Colonic mucosa (tissue), 4 donors: ENCODE measurements at places on chromosomes 6 and 20.

DNA sequence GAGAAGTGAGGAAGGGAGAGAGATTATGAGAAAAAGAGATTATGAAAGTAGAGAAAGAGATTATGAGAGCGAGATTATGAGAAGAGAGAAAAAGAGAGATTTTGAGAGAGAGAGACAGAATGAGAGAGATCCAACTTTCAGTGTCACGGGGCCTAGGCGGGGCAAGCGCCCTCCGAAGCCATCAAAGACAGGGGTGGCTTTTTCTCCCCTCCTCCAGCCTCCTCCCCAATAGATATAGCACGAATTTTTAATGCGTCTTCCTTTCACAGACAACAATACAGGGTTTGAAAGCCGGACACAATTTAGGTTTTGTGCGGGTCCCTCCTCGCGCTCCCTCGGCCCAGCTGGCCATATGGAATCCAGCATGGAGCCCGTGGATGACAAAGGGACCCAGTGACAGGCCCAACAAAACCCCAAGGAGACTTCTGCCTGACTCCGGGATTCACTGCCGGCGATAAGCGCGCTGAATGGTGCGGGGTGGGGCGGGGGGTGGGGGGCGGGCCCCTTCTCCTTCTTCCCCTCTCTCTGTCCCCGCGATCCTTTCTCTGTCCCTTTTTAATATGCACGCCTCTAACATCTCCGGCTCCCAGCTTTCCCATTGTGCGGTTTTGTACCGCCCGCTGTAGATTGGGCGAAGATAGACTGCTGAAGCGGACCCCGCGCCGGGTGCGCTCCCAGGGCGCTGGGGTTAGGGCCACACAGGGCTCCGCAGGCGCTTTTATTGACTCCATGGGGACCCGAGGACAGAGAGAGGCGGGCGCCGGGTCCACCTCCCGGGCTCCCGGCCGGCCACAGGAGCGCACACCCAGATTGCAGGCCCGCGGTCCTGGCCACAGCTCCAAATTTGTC lies 5.4 kb downstream of the NKX2-2 start:
- DNase-seq, result no peak

DNA sequence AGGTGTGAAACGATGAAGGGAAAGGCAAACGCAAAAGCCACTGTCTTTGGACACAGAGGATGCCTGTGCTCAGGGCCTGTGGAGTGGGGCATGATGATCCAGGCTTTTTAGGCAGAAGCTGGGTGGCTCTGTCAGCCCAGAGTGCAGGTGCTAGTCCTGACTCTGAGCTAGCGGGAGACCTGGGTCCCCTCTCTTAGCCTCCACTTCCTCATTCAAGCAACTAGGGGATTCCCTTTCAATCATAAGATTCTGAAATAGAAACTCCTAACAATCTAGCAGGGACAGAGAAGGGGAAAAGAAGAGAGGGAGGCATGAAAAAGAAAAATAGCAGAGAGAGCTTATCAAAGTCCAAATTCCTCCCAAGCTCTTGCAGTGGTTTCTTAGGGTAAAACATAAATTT lies 7.6 kb upstream of the HIVEP2 start:
- no peak for DNase-seq

DNA sequence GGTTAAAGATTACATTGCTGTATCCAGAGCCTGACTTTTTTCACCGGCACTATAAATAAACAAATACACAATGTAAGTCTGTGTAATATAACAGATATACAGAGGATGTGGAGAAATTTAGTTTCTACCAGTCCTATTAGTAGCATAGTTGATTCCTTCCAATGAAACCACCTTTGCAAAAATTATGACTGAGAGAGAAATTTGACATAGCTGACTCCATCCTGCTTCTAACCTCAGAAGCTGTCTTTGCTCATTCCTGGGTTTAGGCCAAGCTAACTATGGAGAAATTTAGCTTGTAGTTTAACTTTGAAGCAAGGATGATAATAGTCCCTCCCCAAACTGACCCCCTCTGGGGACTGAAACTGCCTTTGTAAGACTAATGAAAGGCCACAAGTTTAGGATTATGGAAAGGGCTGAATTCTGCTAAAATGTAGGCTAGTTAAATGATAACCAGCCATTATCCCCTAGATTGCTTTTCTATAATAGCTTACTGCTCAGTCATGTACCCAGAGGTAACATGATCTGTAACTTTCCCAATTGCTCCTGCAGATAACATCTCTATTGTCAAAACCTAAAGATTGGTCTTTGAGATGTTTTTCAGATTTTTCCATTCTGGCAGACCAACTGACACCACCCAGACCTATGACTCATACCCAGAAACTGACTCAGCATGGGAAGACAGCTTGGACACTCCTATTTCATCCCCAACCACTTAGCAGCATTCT lies 172.8 kb upstream of the ARG1 start:
- no peak for DNase-seq

GRCh38 chr6:42354702-42355101 lies 97.0 kb downstream of the TRERF1 start:
- DNase-seq, result no peak

DNA sequence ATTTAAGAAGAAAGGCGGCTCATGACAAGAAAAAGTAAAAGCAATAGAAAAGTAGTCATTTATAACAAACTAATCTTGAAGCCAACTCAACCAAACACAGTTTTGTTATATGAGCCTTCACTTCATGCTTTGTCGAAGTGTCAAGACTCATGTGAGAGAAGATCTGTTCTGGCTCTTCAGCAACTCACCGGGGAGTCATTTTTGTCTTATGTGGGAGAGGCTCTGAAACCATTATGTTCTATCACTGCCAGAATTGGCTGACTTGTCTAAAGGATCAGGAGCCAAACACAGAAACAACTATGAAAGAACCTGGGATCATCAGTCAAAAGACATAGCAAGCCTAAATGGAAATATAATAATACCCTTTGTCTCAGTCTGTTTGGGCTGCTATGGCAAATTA lies 105.2 kb downstream of the CDK19 start:
- no peak for DNase-seq

DNA sequence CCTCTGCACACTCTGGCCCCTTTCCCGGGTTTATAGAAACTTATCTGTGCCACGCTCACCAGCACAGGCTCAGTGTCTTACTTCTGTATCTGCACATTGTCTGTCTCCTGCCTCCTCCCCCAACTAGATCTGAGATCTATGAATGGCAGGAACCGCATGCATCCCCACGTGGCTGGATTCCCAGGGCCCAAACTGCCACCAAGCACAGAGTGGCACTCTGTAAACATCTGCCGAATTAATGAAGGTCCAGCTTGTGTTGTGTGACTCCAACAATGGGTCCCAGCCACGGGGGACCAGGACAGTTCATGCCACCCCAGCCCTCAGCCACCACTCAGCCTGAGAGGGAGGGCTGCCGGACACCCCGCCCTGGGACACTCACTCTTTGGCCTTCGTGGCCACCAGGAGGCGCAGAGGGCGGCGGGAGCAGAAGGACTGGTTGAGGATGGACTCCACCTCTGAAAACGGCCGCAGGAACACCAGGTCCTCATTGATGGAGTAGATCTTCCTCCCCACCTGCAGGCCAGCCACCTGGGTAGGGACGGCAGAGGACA lies 171.1 kb downstream of the PREX1 start:
- DNase-seq, result no peak

GRCh38 chr20:50722424-50723155 lies 8.8 kb upstream of the PARD6B start:
- DNase-seq, result no peak

DNA sequence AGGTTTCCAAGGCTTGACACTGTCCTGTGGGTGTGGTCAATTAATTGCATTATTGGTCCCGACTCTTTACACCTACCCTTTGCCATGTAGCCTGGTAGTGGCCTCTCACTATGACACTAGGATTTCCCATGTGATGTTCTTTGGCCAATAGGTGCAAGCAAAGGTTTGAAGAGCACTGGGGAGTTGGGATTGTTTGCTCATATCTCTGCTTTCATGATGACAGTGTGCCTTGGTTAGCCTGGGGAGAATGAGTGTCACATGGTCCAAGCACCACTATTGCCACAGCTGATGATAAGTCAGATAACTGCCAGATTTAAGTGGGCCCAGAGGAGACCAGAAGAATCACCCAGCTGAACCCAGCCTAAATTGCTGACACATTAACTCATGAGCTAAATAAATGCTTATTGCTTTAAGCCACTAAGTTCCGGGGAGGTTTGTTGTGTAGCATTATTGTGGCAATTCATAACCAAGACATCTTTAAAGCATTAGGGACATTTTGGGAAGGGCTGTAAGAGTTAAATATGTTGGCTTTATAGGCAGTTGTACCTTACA lies 17.2 kb upstream of the SCP2D1 start:
- no peak for DNase-seq

DNA sequence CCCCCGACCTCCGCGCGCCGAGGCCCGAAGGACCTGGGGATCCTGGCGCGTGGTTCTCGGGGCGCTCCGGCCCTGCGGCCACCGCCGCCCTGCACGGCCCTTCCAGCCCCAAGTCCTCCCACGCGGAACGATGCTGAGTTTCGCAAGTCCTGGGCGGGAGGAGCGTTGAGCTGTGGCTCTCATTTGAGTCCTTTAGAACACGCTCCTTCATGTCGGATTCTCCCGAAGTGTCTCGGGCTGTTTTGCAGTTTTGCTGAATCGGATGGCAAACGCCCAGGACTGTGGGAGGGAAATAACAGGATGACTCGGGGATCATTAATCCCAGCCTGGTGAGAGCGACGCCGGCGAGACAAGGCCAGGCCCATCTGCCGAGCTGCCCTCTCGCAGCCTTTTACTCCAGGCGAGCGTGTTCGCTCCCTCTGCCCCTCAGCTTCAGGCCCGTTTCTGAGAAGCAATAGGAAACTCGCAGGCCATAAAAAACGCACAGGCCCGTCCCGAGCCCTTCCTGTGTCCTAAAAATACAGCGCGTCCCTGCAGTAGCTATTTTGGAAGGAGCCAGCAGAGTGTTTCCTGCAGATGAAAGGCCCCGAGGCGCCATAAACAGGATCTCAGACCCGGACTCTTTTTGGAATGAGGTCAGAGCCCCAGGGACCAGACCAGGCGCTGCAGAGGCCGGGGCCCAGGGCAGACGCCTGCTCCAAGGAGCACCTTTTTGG lies 153.5 kb downstream of the DLL1 start:
- no peak for DNase-seq

DNA sequence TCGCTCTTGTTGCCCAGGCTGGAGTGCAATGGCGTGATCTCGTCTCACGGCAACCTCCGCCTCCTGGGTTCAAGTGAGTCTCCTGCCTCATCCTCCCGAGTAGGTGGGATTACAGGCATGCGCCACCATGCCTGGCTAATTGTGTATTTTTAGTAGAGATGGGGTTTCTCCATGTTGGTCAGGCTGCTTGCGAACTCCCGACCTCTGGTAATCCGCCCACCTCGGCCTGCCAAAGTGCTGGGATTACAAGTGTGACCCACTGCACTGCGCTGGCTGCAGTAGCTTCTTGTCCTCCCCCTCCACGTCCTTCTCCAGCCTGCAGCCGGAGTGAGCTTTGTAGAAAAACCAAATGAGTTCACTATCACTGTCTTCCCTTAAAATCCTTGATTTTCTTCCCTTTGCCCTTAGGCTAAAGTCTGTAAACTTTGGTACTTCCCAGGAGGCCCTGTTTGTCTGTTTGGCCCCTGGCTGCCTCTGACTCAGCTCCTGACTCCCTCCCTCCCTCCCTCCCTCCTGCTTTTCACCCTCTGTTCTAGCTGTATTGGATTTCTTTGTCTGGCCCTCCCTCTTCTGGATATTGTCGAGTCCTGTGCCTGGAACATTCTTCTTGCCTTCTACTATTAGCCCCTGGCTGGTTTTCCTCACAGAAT lies 12.9 kb downstream of the PARD6B start:
- peak; percentile 69 for DNase-seq

- DNase-seq, result no peak
Measured at GRCh38 chr6:116139917-116140316, 14.0 kb upstream of the COL10A1 start.

DNA sequence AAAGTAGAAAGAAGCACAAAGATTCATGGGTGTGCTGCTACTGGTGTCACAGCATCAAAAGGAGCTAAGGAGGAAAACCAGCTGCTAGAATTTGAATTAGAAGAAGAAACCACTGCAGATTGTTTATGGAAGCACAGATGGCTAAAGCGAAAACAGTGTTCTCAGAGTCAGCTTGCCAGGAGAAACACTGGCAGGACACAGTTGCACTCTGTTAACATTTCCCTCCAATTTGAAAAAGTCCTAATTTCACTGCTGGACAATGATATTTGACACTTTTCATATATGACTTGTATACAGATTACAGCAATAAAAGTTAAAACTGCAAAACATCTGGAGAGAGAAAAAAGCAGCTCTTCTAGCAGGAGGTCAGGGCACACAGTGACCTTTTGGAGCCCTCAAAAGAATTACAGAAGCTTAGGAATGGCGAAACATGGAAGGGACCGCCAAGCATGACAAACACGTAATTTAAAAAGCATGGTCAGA lies 314.5 kb downstream of the COL12A1 start:
- no peak for DNase-seq

GRCh38 chr6:73665686-73666319 lies 12.0 kb upstream of the SLC17A5 start:
- no peak for DNase-seq

- no peak for DNase-seq
Measured at GRCh38 chr20:36320898-36321695, 15.0 kb downstream of the DLGAP4 start.

GRCh38 chr20:63092660-63093215 lies 86.0 kb upstream of the BHLHE23 start:
- DNase-seq, result no peak

DNA sequence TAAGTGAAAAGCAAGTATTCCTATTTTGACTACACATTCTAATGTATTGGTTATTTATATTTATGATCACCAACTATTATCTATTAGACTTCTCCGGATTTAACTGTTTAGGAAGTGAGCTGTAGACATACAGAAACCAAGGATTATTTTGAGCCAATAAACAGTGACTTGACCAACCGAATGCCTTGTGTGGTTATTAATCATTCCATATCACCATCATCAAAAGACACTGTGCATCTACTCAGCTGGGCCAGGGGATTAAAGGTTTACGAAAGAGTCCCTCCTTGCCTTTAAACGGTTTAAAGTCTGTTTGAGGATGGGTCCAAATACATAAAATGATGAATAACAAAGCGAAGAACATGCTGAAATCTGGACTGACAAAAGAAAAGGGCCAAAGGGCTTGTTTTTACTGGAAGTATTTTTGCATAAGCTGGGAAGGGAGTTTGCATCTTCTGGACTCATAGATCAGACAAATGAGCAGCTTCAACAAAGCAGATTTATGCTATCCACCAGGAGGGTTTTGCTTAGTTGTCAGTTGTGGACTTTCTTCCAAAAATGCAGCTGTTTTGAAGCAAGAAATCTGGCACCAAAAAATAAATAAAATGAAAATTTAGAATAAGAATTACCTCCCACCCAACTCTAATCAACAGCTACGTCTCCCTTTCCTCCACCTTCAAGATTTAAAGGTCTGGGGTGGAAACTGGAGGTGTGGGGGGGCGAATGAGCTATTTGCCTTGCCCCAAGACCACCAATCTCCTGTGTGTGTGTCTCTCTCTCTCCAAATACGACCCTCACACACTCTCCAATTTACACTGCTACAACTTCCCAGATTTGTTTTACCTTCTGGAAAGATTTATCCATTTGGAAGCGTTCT lies 33.6 kb upstream of the ID4 start:
- DNase-seq, result no peak

DNA sequence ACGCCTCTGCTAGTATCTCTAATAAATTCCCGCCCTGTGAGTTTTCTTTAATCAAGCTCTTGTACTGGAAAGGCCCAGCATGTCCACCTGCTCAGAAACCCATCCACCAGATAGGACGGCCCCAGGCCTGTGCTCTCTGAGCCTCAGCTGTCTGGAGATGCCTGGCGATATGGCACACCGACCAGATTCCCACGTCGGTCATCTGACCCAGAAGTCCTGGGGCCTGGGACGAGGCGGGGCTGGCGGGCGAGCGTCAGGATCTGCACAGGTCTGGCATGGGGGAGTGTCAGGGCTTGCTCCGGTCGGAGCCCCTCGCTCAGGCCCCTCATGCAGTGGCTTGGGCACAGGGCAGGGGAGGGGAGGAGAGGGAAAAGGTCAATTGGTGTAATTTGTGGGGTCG lies 10.2 kb downstream of the RNASET2 start:
- DNase-seq, result no peak
